ENCODE measurements at places on chromosomes 7 and 10. TPM values are rescaled to one million over a fixed set of nuclear protein-coding genes. Genes with fewer than 3 reads are reported as not detected.

LIPF gene
- not detected for total RNA-seq

TMUB1 gene
- total RNA-seq = 51.6 TPM

ACSL5 gene
- 32.7 TPM for total RNA-seq

GRCh38 chr10:55283031-55283430, 482.0 kb upstream of the PCDH15 start:
- no peak for DNase-seq

DNA sequence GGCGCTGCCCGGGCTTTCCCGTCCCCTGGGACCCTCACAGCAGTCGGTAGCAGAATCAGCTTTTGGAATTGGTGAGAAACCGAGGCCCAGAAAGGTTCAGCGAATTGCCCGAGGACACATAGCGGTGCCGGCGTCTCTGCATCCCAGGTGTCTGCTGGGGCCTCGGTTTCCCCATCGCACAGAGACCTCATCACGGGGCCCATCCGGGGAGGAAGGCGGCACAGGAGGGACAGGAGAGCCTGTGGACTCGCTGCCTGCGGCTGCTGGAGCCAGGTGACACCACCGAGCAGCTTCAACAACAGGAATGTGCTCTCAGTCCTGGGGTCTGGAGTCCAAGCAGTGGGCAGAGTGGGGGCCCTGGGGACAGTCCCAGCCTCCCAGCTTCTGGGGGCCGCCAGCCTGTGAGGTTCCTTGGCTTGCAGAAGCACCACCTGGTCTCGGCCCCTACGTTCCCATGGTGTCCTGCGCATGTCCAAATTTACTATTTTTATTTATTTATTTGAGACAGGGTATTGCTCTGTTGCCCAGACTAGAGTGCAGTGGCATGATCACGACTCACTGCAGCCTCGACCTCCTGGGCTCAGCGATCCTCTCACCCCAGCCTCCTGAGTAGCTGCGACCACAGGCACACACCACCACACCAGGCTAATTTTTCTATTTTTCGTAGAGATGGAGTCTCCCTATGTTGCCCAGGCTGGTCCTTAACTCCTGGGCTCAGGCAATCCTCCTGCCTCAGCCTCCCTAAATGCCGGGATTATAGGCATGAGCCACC, 539 bp upstream of the COX19 start:
- no peak for DNase-seq

DNA sequence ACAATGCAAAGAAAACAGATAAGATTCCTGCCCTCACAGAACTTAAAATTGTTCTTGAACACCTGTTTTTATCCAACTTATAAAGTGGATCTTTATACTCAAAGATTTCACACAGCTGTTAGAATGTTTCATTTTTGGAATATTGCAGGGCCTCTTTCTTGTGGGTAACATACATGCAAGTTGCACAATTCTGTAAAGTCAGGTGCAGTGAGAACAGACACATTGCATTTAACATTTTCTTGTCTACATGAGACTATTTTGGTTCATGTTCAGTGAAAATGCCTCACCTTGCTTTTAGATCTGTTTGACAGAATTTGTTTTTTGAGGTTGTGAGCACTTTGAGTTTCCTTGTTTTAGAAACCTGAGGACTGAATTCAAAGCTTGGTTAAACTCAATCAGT, 707.8 kb downstream of the SUGCT start:
- DNase-seq = no peak

GRCh38 chr10:18424200-18424599, 227.2 kb downstream of the NSUN6 start:
- no peak for DNase-seq
